Activated CD4-positive, alpha-beta memory T cell treated with anti-CD3 and anti-CD28 coated beads for 36 hours (primary cell): ENCODE measurements at places on chromosomes 4 and X. TPM values are rescaled to one million over a fixed set of nuclear protein-coding genes. Genes with fewer than 3 reads are reported as not detected.

DNA sequence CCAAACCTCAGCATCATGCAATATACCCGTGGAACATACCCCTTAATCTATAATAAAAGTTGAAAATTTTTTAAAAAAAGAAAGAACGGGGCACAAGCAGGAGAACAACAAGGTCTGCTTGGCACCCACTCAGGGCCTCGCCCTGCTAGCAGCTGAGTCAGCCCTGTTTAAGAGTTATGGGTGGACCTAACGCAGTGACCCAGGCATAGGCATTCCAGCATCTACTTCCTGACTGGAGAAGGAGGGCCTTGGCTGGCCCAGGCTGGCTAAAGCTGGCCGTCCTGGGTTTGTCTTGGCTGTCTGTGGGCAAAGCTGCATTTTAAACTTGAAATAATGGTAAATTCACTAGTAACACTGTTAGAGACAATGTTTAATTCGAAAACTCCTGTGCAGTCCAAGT lies 236.7 kb upstream of the PGRMC2 start:
- H3K36me3 ChIP-seq = no peaks in the 10 kb centered on the region
- peaks cover 3% of the 10 kb centered on the region for H3K4me1 ChIP-seq
- H3K4me3 ChIP-seq = no peak overlapping the region
- no peak overlapping the region for H3K27ac ChIP-seq

DNA sequence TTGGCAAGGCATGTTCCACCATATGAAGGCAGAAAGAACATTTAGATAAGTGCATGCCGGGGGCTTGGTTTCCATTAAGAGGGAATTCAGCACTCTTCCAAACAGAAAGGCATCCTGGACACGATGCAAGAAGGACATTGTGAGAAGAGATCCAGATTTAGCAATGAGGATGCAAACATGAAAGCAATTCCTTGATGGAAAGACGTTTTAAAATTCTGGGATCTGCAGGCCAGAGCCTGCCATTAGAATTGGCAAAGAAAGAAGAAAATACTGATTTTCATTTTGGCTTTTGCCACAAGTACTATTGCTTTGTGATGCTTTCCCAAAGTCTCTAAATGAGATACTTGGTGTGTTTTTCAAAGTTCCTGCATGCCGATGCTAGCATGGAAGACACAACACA lies 367.6 kb downstream of the PPP3CA start:
- DNase-seq = no peak
- H3K4me1 ChIP-seq = no peaks in the 10 kb centered on the region
- H3K4me3 ChIP-seq = no peak overlapping the region
- no peaks in the 10 kb centered on the region for H3K36me3 ChIP-seq

DNA sequence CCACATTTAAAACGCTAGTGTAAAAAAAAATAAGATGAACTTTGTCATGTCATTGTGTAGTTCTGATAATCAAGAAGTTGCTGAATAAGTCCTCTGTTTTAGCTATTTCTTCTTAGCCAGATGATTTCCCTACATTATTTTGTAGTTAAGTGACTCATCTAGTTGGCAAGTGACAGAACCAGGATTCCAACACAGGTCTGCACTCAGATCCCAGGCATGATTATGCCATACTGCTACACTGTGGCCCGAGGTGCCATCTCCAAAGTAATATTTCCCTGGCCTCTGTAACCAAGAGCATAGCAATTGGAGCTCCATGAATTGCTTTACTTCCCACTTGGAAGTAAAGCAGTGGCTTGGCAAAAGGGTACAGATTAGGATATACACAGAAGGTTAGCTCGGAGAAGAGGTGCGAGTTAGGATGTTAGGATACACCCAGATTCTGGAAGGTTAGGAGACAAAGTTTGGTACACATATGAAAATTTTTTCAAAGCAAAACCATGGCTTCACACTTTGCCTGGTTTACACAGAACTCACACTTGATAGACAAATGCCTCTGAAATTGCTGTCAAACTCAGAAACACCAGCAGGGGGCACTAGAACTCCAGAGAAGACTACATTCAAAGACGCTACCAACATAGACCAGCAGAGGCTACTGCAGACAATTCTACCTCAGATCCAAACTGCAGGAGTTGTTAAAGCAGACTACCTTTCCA lies 41.4 kb downstream of the SRPX2 start:
- no peak overlapping the region for H3K27ac ChIP-seq
- peaks cover 1% of the 10 kb centered on the region for H3K27me3 ChIP-seq
- H3K36me3 ChIP-seq = no peaks in the 10 kb centered on the region
- no peak overlapping the region for H3K4me3 ChIP-seq
- peaks cover 12% of the 10 kb centered on the region for H3K4me1 ChIP-seq
- peak; percentile 71 for DNase-seq

GRCh38 chrX:9164086-9164485 lies 130.2 kb upstream of the FAM9B start:
- H3K27me3 ChIP-seq = no peaks in the 10 kb centered on the region
- H3K4me3 ChIP-seq = no peak overlapping the region
- DNase-seq = no peak
- H3K36me3 ChIP-seq = peaks cover 2% of the 10 kb centered on the region
- H3K4me1 ChIP-seq = peaks cover 41% of the 10 kb centered on the region

GRCh38 chr4:26287756-26288155 lies 33.1 kb upstream of the RBPJ start:
- H3K4me3 ChIP-seq = no peak overlapping the region
- no peak for DNase-seq
- H3K36me3 ChIP-seq = no peaks in the 10 kb centered on the region
- no peak overlapping the region for H3K27ac ChIP-seq

DNA sequence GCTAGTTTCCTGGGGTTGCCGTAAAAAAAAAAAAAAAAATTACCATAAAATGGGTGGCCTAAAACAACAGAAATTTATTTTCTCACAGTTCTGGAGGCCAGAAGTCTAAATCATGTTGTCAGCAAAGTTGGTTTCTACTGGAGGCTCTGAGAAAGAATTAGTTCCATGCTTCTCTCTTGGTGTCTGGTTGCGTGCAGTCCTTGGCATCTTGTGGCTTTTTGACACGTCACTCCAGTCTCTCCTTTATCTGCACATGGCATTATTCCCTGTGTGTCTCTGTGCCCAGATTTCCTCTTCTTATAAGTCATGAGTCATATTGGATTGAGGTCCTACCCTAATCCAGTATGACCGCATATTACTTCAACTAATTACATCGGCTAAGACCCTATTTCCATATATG lies 38.7 kb downstream of the SPATA4 start:
- no peak for DNase-seq
- peaks cover 7% of the 10 kb centered on the region for H3K27me3 ChIP-seq
- H3K36me3 ChIP-seq = no peaks in the 10 kb centered on the region
- no peak overlapping the region for H3K4me3 ChIP-seq
- H3K27ac ChIP-seq = no peak overlapping the region

- H3K4me1 ChIP-seq = no peaks in the 10 kb centered on the region
- no peak for DNase-seq
- no peaks in the 10 kb centered on the region for H3K36me3 ChIP-seq
- H3K4me3 ChIP-seq = no peak overlapping the region
- no peaks in the 10 kb centered on the region for H3K27me3 ChIP-seq
- H3K27ac ChIP-seq = no peak overlapping the region
Observed at GRCh38 chr4:69708211-69708610, 52.2 kb downstream of the SULT1B1 start.

- no peak overlapping the region for H3K27ac ChIP-seq
- peaks cover 4% of the 10 kb centered on the region for H3K36me3 ChIP-seq
- H3K4me1 ChIP-seq = peaks cover 7% of the 10 kb centered on the region
- no peaks in the 10 kb centered on the region for H3K27me3 ChIP-seq
- DNase-seq = no peak
- H3K4me3 ChIP-seq = no peak overlapping the region
Observed at GRCh38 chr4:1030031-1030430, 18.6 kb downstream of the FGFRL1 start.

DNA sequence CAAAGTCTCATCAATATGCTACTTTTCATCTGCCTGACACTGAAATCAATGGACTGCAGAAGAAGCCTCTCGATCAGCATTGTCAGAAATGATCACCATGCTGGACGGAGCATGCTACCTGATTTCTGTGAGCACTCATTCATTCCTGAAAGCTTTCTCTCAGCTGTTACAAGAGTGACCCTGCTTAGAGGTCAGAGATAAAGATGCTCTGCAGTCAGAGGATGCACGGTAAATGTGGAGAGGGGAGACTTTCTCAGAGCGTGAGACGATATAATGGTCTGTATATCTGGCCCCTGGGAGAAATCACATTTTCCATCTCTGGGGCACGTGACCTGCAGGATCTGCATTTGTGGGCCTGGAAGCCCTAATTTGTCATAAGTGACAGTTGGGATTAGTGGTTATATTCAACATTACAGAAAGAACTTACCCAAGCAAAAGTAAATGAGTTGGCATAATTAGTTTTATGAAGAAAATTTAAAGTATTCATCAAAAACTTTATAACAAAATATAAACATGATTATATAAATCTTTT lies 125.6 kb upstream of the TTC29 start:
- peaks cover 13% of the 10 kb centered on the region for H3K27me3 ChIP-seq
- no peak overlapping the region for H3K4me3 ChIP-seq
- no peaks in the 10 kb centered on the region for H3K36me3 ChIP-seq
- no peaks in the 10 kb centered on the region for H3K4me1 ChIP-seq
- DNase-seq = no peak

- no peak overlapping the region for H3K4me3 ChIP-seq
- no peak for DNase-seq
- H3K27ac ChIP-seq = no peak overlapping the region
- H3K36me3 ChIP-seq = no peaks in the 10 kb centered on the region
Observed at GRCh38 chr4:136136601-136137000, 1395.7 kb downstream of the PCDH18 start.

- H3K4me3 ChIP-seq = no peak overlapping the region
- peaks cover 2% of the 10 kb centered on the region for H3K27me3 ChIP-seq
- H3K27ac ChIP-seq = no peak overlapping the region
- DNase-seq = no peak
- H3K36me3 ChIP-seq = no peaks in the 10 kb centered on the region
- H3K4me1 ChIP-seq = peaks cover 4% of the 10 kb centered on the region
Observed at GRCh38 chr4:123640271-123640670, 243.7 kb downstream of the SPRY1 start.

GRCh38 chrX:11267425-11267824 lies 25.8 kb upstream of the AMELX start:
- no peaks in the 10 kb centered on the region for H3K27me3 ChIP-seq
- no peaks in the 10 kb centered on the region for H3K4me1 ChIP-seq
- no peak overlapping the region for H3K4me3 ChIP-seq
- no peak overlapping the region for H3K27ac ChIP-seq

DNA sequence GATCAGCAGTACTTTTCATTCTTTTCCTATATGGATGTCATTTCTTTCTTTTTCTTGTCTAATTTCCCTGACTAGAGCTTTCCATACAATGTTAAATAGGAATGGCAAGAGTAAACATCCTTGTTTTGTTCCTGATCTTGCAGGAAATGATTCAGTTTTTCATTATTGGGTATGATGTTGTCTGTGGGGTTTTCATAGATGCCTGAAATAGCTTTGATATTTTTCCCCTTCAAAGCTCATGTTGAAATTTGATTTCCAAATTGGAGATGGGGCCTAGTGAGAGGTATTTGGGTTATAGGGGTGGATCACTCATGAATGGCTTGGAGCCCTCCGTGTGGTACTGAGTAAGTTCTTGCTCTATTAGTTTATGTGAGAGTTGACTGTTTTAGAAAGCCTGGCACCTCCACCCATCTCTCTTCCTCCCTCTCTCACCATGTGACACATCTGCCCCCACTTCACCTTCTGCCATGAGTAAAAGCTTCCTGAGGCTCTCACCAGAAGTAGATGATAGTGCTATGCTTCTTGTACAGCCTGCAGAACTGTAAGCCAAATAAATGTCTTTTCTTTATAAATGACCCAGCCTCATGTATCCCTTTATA lies 22.3 kb upstream of the VSIG1 start:
- peak; percentile 59 for DNase-seq
- peak overlapping the region; percentile 29 for H3K4me3 ChIP-seq
- no peaks in the 10 kb centered on the region for H3K27me3 ChIP-seq
- H3K27ac ChIP-seq = peak overlapping the region; percentile 77
- H3K36me3 ChIP-seq = no peaks in the 10 kb centered on the region

- H3K36me3 ChIP-seq = no peaks in the 10 kb centered on the region
- DNase-seq = no peak
- H3K27ac ChIP-seq = no peak overlapping the region
- H3K4me3 ChIP-seq = no peak overlapping the region
- H3K4me1 ChIP-seq = no peaks in the 10 kb centered on the region
- peaks cover 1% of the 10 kb centered on the region for H3K27me3 ChIP-seq
Observed at GRCh38 chr4:154218051-154218450, 273.5 kb downstream of the DCHS2 start.

DNA sequence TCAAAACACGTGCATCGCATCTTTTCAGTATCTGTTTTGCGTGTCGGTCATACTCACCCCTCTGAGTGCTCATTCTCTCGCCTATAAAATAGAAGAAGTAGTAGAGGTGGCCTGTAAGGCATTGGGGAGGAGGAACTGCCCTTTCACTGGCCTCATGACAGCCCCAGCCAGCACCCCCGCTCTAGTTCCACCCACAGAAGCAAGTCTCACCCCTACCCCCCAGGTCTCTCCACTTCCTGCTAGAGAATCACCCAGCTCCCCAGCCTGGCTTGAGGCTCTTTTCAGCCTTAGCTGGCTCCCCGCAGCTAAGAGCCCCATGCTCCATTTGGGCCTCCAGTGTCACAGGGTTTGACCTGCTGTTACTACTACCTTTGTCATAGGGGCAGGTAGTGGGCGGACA lies 11.8 kb downstream of the HDAC6 start:
- H3K4me3 ChIP-seq = no peak overlapping the region
- no peak for DNase-seq

DNA sequence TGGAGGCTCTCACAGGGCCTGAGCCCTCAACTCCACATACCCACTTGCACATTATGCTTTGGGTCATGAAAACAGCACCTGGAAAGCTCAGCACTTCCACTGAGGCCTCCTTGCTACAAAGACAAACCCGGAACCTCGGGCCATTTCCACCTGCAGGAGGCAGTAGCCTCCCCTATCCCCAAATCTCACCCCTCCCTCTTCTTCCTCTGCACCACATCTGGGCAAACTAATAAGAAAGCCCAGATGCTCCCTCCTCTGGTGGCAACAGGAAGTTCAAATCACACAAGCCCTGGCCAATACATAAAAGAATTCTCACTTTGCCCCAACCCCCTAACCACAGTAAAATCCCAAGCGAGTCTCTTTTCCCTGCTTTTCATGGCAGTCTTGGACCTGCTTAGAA lies 136.4 kb downstream of the MAPK10 start:
- no peak for DNase-seq
- H3K36me3 ChIP-seq = no peaks in the 10 kb centered on the region
- no peaks in the 10 kb centered on the region for H3K27me3 ChIP-seq
- no peaks in the 10 kb centered on the region for H3K4me1 ChIP-seq

Gene FGA
- total RNA-seq = not detected

Gene PDLIM3
- total RNA-seq = not detected

Gene PRRG1
- not detected for total RNA-seq

Gene SMARCAD1
- 26.5 TPM for total RNA-seq

Gene CPXCR1
- total RNA-seq = not detected

Gene FAM156B
- 13.0 TPM for total RNA-seq

Gene PDGFC
- not detected for total RNA-seq

Gene ADGRG4
- not detected for total RNA-seq

Gene H2BW1
- total RNA-seq = not detected

Gene ATP11C
- total RNA-seq = 10.9 TPM
